GM12878 (cell line): ENCODE measurements at places on chromosomes 4 and X.

- DNase-seq: no peak
These were observed 29.1 kb upstream of the ADH1C start for GRCh38 chr4:99381588-99382175.

DNA sequence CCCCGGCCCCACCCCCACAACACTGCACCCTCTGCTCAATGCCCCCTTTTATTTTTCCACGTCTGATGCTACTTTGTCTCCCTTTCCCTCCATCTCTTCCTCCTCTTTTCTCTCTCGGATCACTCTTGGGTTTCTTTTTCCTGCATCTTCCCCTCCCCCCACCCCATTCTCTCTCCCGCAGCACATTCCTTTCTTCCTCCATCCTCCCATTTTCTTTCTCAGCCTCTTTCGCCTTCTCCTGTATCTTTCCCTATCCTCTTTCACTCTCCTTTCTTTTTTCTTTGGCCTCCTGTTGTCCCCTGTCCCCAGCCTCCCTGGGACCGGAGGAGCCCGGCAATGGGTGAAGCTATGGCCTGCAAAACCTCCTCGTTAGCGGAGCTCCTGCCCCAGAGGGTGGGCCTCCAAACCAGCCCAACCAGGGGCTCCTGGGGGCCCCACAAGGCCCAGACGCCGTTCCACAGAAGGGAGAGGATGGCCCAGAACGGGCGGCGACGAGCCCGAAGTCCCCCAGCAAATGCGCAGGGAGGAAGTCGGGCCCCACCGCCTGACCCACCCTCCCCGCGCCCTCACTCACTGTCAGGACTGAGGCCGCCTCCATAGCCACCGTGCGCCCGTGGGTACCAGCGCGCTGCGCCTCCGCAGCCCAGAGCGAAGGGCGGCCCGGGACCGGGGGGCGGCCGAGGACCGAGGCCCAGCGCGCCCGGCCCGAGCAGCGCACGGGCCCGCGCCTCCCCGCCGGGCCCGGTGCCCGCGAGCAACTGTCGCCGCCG is 807 bp downstream of the HMX1 start:
- DNase-seq: no peak

DNA sequence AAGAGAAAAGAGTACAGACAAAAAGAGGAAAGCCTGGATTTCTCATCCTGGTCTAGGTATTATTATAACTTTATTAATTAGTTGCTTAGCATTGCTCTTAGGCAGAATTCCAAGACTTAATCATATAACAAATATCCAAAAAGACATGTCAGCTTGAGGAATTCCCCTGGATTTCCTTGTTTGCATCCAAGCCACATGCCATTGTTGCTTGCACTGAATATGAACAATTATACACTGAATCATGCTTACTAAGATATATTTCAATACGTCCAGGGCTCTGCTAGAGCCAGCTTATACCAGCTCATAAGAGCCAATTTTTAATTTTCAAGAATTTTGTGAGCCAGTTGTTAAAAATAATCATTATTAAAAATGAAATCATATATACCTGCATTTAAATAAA is 5.5 kb upstream of the TLR10 start:
- no peak for DNase-seq

GRCh38 chr4:1485280-1485679 is 79.0 kb upstream of the NKX1-1 start:
- no peak for DNase-seq

DNA sequence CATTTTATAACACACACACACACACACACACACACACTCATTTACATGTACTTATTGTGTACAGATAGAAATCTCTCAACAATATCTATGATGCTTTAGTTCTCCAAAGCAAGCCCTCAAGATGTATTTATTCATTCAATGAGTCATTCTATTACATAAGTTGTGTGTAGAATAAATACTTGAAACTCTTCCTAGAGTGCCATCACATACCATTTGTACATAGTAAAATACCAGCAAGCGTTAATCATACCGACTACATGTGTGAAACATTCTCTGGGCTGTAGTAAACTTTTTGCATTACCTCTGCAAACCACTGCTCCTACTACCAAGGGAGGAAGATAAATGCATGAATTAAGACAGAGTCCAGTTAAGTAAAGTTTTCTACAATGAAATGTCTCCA is 70.9 kb downstream of the EPHA5 start:
- no peak for DNase-seq

GRCh38 chr4:99054428-99054994 is 34.1 kb downstream of the ADH5 start:
- DNase-seq: peak; percentile 26

DNA sequence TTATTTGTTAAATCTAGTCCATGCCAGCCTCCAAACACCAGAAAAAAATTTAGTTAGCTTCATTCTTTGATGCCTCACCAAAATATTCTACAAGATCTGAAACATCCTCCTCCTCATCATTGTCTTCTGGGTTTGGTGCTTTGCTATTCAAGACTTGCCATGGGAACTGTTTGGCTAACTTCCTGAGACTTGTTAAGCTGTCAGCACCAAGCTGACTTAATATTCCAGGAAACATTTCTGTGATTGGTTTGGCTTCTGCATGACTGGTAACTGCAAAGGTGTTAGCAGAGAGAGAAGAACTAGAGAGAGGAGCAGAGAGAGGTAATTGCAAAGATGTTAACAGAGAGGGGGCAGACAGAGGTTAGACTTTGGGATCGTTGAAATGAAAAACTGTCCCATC is 101.3 kb downstream of the PALLD start:
- DNase-seq: no peak

- DNase-seq: no peak
These were observed 183.3 kb downstream of the KDR start for GRCh38 chr4:54941994-54942552.
